ENCODE measurements at places on chromosomes 6 and 20.

DNA sequence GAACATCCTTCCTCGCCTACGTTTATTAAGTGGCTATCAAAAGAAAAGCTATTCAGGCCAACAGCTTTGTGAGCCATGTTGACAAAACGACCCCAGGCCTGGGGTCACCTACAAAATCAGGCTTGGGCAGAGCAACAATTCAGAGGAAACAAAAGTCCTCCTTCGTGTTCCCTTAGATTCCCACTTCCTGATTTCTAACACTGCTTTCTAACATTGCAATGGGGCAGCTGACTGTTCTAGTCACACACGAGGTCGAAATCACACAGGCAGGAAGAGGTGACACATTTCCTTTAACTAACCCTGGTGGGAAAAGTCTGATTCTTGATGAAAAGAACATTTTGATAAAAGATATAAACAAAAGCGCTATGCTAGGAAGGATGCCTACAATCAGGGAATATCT lies 31.9 kb downstream of the WDR27 start:
- H3K36me3 ChIP-seq, result peaks cover 23% of the 10 kb centered on the region
- DNase-seq, result no peak
- H3K27me3 ChIP-seq, result no peaks in the 10 kb centered on the region

DNA sequence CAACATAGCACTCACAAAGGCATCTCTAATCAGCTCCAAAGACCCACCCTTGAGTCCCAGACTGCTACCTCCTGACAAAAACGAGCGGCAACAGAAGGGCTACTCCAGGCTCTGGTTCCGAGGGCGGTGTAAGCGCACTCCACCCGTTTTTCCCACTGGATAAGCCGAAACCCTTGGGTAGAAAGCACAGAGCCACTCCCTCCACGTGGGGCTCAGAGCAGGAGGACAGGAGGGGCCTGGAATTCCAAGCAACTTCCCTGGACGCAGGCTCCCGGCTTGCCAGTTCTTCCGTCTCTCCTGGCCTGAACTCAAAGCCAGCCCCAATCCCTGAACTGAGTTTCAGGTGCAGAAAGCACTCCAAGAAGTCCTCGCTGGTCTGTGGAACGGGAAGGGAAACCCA lies 7.4 kb downstream of the GMEB2 start:
- peaks cover 48% of the 10 kb centered on the region for H3K36me3 ChIP-seq
- H3K27ac ChIP-seq, result no peak overlapping the region
- H3K4me3 ChIP-seq, result no peak overlapping the region
- H3K27me3 ChIP-seq, result no peaks in the 10 kb centered on the region

DNA sequence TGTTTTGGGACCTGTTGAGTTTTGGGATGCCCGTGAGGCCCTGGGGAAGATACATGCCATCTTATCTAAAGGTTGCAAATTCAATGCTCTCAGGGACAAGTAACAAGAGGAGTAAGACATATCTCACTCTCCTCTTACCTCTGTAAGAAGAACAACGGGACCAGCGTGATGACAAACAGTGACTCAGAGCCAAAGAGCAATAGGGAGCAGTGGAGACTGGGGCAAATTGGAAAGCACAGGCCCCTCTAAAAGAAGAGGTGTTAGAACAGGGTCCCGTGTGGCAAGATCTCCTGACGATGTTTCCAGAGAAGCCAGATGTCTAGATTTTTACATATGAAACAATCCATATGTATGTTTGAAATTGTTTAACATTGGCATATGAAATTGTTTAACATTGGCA lies 11.6 kb downstream of the TP53RK start:
- no peak overlapping the region for H3K4me3 ChIP-seq
- no peaks in the 10 kb centered on the region for H3K4me1 ChIP-seq
- H3K27me3 ChIP-seq, result no peaks in the 10 kb centered on the region
- H3K36me3 ChIP-seq, result no peaks in the 10 kb centered on the region
- DNase-seq, result no peak

DNA sequence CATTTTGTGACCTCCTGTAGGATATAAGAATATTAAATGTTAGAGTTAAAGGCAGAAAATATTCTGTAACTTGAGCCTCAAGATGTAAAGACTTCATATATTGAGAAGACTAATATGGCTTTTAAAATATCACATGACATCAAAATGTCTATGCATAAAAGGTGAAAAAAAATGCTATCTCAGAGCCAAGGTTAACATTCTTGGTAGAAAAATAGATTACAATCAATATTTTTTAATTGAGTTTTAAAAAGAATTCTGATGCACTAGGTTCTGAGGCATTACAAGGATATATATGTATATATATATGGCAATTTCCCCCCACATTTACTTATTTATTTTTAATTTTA lies 46.2 kb upstream of the RAB23 start:
- H3K4me1 ChIP-seq, result no peaks in the 10 kb centered on the region
- no peak overlapping the region for H3K27ac ChIP-seq

Data from thymus (tissue), 14 donors.